T-helper 17 cell (primary cell): ENCODE measurements at places on chromosomes 11 and 22.

GRCh38 chr11:15967166-15967565, 389.2 kb downstream of the SOX6 start:
- DNase-seq = no peak

DNA sequence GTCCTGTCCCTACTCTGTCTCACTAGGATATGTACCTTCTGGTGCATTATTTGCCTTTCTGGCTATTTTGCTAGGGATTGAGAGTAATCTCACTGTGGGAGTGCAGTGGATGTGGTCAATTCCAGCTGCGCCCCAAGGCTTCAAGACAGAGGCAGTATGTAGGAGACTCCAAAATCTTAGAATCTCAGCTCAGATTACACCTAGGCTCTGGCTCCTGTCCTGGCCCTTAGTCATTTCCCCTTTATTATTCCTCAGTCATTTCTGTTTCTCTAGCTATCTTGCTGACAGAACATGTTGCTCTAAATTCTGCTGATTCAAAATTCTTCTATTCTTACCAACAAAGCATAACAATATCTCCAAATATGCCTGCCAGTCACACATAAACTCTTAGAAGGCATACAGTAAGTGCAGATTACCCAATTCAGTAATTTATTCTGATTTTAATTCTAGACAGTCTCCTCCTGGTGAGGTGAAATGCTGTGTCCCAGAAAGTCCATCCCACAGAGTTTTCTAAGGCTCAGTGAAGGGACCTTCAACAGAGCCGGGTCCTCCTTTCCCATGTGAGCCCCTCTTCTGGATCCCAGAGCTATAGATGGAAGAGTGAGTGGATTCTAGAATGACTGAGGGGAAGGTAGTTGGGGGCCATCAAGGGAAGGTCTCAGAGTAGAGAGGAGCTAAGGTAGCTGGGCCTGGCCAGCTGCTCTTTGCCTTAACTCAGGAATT, 24.3 kb upstream of the GLYATL1 start:
- DNase-seq = no peak

- no peak for DNase-seq
These were observed 356.9 kb upstream of the CCDC90B start for GRCh38 chr11:83643115-83643514.

- DNase-seq = no peak
These were observed 50.5 kb upstream of the ZBED5 start for GRCh38 chr11:10908215-10908951.

GRCh38 chr11:118488480-118489109, 38.7 kb upstream of the TTC36 start:
- peak; percentile 72 for DNase-seq

GRCh38 chr11:102390667-102391465, 43.9 kb downstream of the BIRC2 start:
- DNase-seq = peak; percentile 26

DNA sequence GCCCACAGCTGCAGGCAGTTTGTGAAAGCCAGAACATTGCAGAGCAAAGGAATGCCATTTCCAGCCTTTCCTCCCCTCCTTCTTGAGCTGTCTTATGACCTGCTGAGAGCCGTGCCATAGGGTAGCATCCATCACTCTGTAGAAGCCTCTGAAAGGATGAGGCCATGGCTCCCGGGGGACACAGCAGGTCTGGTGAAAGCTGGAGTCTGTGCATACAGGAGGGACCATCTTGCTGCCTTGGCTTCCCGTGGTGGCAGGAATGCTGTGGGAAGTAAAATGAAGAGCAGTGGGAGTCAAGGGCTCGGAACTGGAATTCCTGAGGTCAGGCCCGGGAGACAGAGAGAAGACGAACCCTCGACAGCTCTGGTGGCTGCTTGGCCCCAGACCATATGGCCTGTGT, 30.9 kb downstream of the ANO1 start:
- no peak for DNase-seq

- no peak for DNase-seq
These were observed 39.1 kb upstream of the B3GNT6 start for GRCh38 chr11:76995081-76995576.

DNA sequence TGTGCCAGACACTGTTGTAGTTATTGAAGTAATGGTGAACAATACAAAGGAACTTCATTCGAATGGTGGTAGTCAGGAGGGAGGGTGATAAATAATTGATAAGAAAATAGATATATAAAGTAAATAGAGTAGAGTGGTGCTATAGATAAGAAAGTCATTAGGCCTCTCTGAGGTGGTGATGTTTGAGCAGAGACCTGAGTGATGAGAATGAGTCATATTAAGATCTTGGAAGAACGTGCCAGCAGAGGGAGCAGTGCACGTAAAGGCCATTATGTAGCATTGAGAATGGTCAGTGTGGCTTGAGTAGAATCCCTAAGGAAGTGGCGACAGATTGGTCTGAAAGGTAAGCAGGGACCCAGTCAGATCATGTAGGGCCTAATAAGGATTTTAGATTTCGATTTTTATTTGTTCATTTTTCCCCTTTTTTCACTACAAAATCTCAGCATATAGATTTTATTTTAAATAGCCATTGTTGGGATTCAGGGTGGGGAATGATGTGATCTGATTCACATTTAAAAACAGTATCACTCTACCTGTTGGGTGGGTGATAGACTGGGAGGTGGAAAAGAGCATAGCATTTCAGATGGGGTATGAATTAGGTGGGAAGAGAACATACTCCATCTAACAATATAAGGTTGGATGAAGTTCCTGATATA, 44.7 kb downstream of the CCDC90B start:
- DNase-seq = no peak

GRCh38 chr22:24161909-24162308, 19.4 kb upstream of the SUSD2 start:
- DNase-seq = no peak

DNA sequence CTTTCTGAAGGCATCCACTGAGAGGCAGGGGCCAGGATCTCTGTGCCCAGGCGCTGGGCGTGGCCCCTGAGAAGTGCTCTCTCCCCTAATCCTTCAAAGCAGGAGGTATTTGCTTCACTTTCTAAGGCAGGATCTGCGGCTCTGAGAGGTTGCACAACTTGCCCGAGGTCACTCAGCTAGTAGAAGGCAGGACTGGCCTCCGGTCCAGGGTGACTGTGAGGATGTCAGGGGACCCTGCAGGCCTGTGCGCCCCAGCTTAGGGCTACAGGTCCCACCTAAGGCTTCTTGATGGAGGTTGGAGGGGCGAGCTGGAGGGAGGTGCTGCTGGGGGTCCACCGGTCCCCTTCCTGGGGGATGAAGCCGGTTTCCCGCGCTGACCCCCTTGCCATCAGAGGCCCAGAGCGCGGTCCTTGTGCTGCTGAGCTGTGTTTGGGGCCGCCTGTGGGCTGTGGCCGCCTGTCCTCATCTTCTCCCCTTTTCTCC, 979 bp downstream of the SMIM38 start:
- no peak for DNase-seq

GRCh38 chr22:48872271-48873190, 955.1 kb downstream of the BRD1 start:
- no peak for DNase-seq

GRCh38 chr11:27124514-27125264, 84.1 kb downstream of the BBOX1 start:
- DNase-seq = no peak

DNA sequence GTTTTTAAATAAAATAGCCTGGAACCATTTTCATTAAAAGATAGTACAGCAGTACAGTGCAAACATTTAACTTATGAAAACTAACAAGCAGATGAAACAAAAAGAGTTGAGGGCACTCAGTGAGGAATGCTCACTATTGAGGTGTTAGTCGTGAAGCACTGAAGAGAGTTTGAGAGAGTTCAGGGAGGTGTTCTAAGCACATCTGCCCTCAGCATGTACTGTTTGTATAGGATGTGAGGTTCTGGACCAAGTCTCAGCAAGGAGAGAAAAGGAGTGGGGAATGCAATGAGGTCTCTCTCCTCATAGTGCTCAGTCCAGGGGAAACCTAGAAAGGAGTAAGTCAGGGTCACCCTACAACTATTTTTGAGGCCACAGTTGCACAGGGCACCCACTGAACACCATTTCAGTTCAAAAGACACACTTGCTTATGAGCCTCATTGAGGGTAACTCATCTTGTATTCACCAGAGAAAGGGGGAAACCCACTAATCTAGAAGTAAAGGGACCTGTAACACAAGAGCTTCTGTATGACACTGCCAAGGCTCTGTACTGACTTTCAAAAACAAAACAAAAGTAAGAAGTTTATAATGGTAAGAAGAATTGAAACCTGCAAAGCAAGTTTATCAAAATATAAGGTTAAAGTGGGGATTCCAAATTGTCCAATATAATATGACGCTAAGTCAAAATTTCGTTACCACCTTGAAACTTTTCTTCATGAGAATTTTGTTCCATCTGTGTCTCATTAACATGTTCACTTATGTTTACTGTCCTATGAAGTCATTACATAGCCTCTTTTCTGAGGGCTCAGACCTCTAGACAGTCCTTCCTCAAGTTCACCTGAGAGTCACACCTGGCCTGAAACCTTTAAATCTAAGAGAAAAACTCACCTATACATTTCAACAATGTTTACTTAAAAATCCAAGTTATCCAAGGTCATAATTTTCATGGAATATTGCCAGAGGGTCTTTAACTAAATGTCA, 275.3 kb downstream of the ETS1 start:
- no peak for DNase-seq

DNA sequence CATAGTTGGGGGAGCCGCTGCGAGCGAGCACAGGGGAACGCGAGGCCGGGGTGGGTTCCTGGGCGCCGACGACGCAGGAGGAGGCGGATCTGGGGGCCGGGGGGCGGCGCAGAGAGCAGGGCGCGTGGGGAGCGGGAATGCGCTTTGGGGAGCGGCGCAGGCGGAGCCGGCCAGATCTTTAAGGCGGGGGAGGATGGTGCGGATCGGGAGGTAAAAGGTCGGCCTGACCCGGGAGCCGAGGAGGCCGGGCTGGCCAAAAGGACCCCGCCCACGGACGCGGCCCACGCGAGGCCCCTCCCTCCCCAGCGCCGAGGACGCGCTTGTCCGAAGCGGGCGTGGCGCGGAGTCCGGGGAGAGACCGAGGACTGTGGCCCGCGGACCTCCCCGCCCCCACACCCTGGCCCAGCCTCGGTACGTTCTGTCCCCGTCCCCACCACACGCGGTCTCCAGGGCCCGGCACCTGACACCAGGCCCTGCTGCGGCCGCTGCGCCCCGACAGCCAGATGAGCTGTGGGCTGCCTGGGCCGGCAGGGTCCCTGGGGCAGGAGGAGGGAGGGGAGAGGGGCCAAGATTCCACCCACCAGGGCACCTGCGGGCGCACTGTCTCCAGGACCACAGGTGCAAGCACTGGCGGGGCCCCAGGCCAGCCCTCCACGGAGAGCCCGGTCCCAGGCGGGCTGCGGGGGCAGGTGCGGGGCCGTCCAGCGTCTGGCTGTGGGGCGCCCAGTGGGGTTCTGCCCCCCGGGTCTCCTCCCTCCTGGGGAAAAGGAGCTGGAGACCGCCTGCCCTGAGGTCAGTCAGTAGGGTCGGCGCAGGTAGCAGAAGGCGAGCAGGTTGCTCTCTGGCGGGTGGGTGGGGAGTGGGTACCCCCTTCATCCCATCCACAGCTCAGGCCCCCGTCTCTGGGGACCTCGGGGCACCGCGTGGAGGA, 10.9 kb downstream of the PIM3 start:
- no peak for DNase-seq

DNA sequence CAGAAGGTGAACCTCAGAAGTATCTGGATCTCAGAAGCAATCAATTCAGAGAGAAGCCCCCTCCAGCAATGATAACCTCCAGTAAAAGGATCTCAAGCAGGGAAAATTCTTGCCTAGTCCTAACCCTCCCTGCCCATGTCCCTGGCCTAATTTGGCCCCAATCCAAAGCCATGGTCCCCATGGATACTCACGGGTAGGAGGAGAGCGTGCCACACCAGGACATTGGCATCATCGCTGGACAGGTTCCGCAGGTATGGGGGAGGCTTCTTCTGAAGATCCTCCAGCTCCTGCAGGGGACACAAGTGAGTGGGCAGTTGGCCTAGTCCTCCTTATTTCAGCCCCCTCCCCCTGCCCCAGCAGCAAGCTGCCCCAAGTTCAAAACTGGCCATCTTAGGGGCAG, 7.3 kb downstream of the UBE2L6 start:
- no peak for DNase-seq

DNA sequence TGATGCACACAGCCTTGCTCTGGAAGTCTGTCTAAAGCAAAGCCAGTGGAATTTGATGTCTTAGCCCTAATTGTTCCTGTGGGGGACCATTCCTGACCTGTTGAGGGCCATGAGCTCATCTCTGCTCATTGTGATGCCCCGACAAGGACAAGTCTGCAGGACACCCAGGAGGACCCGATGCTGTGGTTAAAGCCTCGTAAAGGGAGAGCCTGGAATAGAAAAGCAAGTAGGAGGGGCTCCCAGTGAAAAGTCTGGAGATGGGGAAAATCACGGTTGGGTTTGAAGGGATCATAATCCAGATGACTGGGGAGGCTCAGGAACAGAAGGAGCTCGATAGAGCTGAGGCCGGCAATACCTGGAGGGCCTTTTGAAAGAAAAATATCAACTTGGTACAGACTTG, 98.5 kb upstream of the RAG2 start:
- no peak for DNase-seq

GRCh38 chr11:126359431-126360048, 4.1 kb downstream of the ST3GAL4 start:
- no peak for DNase-seq

GRCh38 chr11:44563711-44564110, 1.8 kb upstream of the CD82 start:
- no peak for DNase-seq

DNA sequence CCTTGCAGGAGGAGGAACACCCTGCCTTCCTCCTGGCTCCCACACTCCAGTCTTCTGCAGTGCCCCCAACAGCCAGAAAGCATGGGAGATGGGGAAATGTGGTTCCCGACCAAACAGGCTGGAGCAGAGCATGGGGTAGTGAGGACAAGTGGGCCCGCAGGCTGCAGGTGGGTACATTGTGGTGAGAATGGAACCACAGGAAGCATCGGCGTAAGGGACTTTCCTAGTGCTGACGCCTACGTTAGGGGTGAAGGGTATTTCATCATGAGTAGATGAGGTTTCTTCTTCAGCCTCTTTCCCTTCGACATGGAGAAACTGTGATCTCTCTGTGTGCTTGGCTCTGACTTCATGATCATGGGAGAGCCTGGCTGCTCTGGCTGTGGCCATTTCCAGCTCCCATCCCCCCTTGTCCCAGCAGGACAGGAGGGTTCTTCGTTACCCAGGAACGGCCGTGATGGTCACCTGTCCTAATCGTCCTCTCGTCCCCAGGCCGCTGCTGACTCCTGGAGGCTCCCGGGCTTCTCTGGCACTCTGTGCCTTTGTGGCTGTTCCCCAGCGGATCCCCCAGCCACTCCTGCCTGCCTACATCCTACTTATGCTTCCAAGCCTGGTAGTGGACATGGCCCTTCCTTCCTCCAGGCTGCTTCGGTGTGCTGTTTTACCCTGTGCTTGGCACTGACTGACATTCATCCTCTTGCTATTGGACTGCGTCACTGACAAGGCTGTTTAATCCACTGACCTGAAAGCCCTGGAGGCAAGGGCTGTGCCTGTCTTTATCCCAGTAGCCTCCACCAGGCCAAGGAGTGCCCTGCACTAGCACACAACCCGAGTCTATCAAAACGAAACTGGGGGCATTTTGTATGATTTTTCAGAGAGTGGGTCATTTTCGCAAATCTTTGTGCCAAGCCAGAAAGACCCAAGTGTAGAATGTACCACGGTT, 65.2 kb upstream of the CECR2 start:
- peak; percentile 20 for DNase-seq

- DNase-seq = no peak
These were observed 179.0 kb upstream of the LARGE1 start for GRCh38 chr22:34099278-34099677.

GRCh38 chr11:86269645-86270044, 25.1 kb downstream of the EED start:
- DNase-seq = no peak

GRCh38 chr11:63641727-63642126, 27.5 kb upstream of the PLAAT3 start:
- DNase-seq = no peak
